ENCODE measurements at places on chromosomes 13 and 19. TPM values are rescaled to one million over a fixed set of nuclear protein-coding genes. Genes with fewer than 3 reads are reported as not detected.

DNA sequence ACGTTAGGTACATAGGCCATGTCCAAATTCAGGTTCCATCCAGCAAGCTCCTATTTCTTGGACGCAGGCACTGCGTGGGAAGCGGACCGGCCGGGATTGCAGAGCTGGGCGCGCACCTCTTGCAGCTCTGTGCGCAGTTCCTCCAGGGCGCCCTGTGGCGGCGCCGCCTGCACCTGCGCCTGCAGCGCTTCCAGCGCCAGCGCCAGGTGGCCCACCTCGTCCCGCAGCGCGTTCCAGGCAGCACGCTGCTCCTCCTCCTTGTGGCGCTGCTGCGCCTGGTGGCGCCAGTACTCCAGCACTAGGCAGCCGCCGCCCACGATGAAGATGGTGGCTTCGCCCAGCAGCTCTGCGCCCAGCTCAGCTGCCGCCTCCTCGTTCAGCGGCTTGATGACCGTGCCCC lies 31.1 kb downstream of the OPA3 start:
- DNase-seq: no peak

GRCh38 chr13:24617256-24618010 lies 62.8 kb upstream of the ATP12A start:
- no peak for DNase-seq

GRCh38 chr13:100657881-100658315 lies 16.7 kb downstream of the TMTC4 start:
- no peak for DNase-seq

- DNase-seq: no peak
These were observed 23.6 kb upstream of the CEBPA start for GRCh38 chr19:33325920-33326319.

DNA sequence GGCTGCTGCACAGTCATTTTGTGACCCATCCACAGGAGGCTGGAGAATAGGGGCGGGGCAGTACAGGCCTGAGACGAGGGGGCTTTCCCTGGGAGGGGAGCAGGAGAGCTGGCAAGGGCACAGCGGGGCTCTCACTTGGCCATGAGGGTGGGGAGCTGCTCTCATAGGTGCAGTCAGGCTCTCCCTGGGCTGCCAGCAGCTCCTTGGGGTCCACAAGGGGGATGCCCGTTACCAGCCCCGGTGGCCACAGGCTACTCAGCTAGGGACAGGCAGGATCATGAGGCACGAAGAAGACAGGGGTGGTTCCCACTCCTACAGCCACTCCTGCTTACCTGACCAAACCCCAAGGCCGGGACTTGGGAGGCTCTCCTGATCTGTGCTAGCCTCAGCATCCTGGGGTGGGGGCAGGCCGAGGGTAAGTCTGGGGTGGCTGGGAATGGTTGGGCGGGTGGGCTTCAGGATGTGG lies 16.5 kb downstream of the ARHGAP33 start:
- no peak for DNase-seq

GRCh38 chr13:45837111-45837510 lies 14.4 kb downstream of the SIAH3 start:
- DNase-seq: no peak

- DNase-seq: no peak
These were observed 8.1 kb downstream of the RPS9 start for GRCh38 chr19:54208784-54209057.

DNA sequence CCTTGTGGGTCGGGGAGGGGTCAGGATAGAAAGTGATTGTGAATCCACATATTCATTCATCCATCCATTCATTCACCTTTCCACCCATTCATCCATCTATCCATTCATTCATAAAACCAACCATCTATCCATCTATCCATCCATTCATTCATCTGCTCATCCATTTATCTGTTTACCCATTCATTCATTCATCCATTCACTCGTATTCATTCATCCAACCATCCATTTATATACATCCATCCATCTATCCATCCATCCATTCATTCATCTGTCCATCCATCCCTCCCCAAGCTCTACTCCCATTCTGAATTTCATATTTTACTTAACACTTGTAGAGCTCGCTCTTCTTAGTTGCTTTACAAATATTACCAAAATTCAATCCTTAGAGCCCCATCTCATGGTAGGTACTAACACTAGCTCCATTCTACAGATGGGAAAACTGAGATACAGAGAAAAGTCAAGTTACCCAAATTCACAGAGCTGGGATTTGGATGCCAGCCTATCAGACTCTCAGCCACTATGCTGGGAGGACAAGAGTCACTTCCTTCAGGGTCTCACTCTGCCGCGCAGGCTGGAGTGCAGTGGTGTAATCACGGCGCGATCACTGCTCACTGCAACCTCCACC lies 37.6 kb downstream of the PIN1 start:
- DNase-seq: no peak

GRCh38 chr19:29971648-29972047 lies 29.6 kb downstream of the URI1 start:
- DNase-seq: no peak

DNA sequence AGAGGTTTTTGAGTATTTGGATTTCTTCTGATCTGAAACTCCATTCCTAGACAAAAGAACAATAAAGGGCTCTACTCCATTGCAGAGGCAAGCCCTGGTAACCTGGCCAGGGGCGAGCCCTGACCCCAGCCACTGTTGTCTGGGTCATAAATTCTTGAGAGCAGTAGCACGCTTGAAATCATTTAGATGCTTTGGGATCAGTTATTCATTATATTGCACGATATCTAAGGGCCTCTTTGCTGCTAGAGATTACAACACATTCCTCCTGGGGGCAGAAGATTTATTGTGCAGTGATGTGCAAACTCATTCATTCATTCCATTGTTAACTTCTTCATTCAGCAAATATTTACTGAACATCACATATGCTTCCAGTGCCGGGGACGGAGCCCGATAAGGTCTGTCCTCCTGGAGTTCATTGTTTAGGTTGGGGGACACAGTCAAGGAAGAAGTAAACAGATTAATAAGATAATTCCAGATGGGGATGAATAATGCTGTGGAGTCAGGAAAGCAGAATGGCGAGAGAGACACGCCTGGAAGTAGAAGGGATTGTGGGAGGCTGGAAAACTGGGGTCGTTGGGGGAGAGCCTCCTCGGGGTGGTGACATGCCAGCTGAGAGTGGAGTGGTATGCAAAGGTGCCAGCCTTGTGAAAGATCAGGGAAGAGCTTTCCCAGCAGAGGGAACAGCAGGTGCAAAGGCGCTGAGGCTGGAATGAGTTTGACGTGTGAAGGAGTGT lies 34.9 kb downstream of the SIPA1L3 start:
- DNase-seq: no peak

DNA sequence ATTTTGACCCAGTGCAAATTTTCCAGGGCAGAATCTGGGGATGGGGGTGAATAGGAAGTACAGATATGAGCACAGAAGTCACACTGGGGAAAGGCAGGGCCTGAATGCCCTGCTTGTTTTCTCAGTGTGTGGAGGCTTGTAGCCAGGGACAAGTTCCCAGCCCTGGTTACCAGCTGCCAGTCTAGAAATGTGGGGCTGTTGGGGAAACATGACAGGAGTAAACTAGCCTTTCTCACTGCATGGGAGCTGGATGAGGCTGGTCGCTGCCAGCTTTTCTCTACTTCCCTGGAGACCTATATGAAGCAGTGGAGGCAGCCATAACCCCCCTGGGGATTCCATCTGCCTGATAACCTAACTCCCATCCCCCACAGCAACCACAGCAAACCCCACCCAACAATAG lies 2267.7 kb downstream of the PCDH9 start:
- no peak for DNase-seq

- DNase-seq: no peak
These were observed 82.7 kb upstream of the SIAH3 start for GRCh38 chr13:45934283-45934682.

DNA sequence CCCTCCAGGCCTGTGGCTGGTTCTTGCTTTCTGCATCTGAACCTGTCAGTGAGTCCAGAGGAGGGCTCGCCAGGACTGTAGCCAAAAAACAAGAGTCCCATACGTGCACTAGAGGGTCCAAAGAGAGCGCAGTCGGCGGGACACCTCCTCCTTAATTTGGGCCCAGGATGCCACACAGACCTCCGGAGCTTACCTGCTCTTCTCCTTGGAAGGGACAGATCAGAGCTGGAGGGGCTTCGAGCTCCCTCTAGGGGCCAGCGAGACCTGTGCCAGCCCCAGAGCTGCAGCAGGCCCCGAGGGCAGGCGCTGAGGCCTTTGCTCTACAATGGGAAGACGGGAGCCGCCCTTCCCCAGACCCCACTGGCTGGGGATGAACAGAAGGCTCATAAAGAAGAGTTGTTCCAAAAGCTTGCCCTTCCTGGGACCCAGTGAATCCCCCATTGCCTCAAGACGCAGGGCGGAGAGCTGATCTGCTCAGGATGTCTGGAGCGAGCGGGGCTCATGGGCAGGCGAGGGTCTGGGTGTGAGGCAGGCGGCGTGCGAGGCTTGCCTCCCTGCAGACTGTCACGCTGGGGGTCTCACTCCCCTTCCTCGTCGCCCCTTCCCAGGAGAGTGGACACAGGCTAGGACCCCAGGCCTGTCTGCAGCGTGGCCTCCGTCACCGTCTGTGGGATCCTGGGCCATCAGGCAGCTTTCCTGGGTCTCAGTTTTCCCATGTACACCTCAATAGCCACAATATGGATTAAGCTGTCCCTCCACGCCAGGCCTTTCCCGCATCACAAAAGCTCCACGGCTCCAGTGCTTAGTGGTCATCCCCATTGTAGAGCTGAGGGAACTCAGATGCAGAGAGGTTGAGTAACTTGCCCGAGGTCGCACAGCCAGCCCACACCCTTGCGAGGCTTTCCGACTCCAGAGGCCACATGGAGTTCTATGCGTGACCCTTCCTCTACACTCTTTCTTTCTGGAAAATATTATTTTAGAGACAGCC lies 46.9 kb upstream of the VSTM2B start:
- no peak for DNase-seq

DNA sequence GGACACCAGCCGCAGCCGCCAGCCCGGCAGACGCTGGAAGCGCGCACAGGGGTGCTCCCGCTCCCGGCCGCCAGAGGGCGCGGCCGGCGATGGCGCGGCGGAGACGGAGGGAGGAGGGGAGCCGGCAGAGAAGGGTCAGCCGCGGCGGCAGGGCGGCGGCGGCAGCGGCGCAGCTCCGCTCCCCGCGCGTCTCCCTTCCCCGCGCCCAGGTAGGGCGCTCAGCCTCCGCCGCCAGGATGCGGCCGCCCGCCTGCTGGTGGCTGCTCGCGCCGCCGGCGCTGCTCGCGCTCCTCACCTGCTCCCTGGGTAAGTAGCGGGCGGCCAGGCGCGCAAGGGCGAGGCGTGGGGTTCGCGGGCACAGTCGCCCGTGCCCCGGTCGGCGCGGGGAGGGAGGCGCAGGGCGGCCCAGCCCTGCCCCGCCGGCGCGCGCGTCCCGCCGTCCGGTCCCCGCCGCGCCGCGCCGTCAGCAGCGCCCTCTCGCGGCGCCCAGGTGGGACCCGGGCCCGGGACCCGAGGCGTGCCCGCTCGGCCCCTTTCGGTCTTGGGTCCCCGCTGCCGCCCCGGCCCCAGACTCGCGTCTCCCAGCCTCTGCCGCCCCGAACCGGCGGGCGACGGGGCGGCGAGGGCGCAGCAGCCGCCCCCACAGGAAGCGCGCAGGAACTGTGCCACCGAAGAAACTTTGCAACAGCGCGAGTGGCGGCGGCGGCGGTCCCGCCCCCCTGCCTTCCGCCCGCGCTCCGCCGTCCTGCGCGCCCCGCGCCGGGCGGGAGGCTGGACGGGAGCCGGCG lies at the start of gene B3GLCT:
B3GLCT (plus strand) TSS at position 127 of the 788 bp plus-strand sequence; CDS start at position 237, 110 bp downstream.
- peak; percentile 80 for DNase-seq

EXOC3L2 gene
- 1.1 TPM for total RNA-seq

NLRP11 gene
- total RNA-seq: not detected

ZNF568 gene
- 6.3 TPM for total RNA-seq
